Thymus (tissue), 14 donors: ENCODE measurements at places on chromosomes 4 and X. TPM values are rescaled to one million over a fixed set of nuclear protein-coding genes. Genes with fewer than 3 reads are reported as not detected.

CSN1S1 gene
- 5.2 TPM for polyA plus RNA-seq

GRCh38 chr4:100547541-100548199 lies 29.8 kb upstream of the EMCN start:
- no peak for DNase-seq

DNA sequence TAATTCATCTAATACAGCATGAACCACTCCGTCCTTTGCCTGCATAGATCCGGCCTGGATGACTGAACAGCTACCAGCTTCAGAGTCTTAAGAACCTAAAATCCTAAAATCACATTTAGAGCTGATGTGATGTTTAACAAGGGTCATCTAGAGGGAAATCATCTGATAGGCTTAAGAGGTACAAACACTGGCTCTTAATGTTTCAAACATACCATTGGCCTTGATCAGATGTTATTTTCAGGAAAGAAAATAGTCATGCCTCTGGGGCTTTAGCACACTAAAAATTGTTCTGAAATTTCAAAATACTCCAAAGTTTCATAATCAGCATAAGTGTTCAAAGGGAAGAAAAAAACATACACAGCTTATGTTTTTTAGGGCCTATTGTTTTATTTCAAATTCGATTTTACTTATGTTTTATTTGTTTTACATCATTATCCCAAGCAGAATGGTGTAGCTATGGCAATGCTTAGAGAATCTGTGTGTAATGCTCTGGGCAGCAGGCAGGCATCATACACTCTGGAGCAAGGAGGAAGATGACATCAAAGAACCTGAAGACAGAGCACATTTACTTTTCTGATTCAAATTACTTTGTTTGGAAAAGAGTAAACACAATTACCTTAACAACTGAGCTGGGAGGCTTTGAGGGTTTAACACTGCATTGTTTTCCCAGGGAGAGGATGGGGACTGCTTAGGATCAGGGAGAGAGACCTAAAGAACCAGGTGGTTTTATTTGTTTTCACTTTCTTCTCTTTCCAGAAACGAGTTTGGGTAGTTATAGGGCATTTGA lies 25.3 kb upstream of the LEF1 start:
- no peak for DNase-seq

TMEM154 gene
- polyA plus RNA-seq = 4.1 TPM
